Mesenchymal stem cell (in vitro differentiated cells and primary cell): ENCODE measurements at places on chromosomes 11 and 22.

GRCh38 chr11:96373826-96374225, 15.9 kb downstream of the CCDC82 start:
- DNase-seq: no peak

- DNase-seq: no peak
Observed at GRCh38 chr11:91209751-91210150, 986.9 kb upstream of the CHORDC1 start.

- DNase-seq: no peak
Observed at GRCh38 chr22:26226538-26227297, 57.5 kb downstream of the SEZ6L start.

- DNase-seq: peak; percentile 36
Observed at GRCh38 chr11:100734743-100735527, 47.8 kb downstream of the ARHGAP42 start.

- no peak for DNase-seq
Observed at GRCh38 chr22:46058091-46058420, 81.1 kb upstream of the WNT7B start.

GRCh38 chr11:28274216-28274615, 166.0 kb downstream of the METTL15 start:
- no peak for DNase-seq

- peak; percentile 13 for DNase-seq
Observed at GRCh38 chr11:6206456-6207180, 1.3 kb downstream of the C11orf42 start.

GRCh38 chr22:38397189-38398085, 57.6 kb downstream of the KCNJ4 start:
- peak; percentile 37 for DNase-seq

DNA sequence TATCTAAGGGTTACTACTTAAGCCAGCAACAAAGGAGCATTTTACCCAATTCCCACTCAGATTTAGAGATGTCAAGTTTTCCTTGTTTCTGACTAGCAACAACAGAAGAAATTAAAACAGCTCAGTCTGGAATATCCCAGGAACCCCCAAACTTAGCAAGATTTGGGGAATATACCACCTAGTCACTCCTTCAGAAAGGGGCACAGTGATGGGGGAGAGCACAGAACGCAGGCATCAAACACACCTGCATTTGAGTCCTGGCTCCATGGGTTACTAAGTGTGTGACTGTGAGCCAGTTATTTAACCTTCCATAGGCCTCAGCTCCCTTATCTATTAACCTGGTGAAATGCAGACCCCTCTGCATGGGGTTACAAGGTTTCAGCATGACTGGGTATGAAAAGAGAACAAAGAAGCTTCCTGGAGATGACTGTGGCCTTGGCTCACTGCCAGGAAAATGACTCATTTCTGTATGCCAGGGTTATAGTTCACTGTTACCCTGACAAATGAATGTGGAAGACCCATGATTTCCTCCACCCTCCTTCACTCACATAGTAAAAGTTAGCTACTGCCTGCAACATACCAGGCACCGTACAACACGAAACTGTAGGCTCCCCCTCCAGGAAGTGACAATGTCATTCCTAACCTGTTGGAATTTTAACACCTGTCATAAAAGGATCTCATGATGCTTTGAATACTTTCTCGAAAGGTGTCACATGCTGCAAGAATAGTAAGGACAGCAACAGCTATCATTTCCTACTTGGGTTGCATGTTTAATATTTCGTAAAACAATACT, 79.6 kb downstream of the ME3 start:
- DNase-seq: peak; percentile 89

- DNase-seq: no peak
Observed at GRCh38 chr11:111870522-111870885, 877 bp downstream of the ALG9 start.

GRCh38 chr11:75589933-75590332, 27.9 kb downstream of the SERPINH1 start:
- no peak for DNase-seq

DNA sequence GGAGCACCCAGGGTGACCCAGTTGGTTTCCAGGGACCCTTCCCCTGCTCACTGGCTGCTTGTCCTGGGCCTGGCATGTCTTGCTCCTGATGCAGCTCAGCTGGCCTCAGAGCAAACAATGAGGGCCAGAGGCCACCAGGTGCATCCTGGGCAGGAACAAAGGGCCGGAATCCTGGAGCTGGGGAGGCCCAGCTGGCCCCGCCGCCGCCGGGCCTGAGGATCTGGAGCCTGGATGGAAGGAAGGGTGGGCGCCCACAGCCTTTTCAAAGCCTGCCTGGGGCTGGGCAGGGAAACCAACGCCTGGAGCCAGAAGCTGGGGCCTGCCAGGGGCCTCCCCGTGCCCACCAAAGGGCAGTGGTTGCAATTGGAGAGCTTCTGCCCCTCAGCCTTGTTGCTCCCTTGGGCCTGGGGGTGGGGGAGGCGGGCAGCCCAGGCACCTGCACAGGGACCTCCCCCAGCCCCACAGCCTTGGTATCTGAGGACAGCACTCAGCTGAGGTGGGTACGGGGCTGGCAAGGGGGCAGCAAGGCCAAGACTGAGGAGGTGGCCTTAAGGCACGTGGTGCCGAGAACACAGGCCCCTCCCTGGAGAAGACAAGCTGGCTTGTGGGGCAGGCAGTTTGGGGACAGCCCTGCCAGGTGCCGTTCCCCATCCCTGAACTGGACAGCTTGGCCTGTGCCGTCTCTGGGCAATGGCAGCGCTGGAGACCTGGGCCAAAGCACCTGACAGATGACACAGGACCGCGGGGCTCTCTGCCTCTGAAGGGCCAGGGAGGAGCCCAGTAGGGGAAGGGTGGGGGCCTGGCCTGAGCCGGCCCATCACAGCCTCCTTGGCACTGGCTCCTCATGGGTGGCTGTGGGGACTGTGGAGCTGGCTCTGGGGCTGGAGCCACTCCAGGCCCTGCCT, 7.1 kb upstream of the ADORA2A start:
- DNase-seq: no peak

DNA sequence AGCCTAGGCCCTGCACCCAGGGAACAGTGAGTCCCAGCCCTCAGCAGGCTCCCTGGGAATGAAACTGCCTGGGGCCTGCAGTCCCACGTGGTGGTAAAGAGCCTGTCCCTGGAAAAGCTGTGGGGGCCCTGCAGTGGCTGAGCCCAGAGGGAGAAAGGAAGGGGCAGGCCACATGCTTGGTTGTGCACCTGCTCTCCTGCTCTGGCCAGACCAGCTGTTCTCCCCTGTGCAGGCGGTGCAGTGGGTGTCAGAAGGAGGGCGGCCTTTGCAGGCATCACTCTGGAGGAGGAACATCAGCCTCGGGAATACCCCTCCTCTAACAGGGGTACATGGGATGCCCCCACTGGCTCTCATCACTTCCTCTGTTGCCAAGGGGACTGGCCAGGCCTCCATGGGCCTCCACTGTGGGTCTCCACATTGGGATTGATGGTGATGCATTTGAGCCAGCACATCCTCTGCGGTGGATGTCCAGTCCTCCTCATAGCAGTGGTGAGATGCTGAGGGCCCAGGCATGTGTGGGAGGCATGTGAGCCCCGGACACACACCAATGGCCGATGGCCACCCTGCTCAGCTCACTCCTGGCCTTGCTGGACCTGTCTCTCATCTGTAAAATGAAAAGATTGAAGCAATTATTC, 690.4 kb downstream of the BRD1 start:
- no peak for DNase-seq

- DNase-seq: no peak
Observed at GRCh38 chr11:130161441-130162145, 2.0 kb downstream of the ST14 start.

DNA sequence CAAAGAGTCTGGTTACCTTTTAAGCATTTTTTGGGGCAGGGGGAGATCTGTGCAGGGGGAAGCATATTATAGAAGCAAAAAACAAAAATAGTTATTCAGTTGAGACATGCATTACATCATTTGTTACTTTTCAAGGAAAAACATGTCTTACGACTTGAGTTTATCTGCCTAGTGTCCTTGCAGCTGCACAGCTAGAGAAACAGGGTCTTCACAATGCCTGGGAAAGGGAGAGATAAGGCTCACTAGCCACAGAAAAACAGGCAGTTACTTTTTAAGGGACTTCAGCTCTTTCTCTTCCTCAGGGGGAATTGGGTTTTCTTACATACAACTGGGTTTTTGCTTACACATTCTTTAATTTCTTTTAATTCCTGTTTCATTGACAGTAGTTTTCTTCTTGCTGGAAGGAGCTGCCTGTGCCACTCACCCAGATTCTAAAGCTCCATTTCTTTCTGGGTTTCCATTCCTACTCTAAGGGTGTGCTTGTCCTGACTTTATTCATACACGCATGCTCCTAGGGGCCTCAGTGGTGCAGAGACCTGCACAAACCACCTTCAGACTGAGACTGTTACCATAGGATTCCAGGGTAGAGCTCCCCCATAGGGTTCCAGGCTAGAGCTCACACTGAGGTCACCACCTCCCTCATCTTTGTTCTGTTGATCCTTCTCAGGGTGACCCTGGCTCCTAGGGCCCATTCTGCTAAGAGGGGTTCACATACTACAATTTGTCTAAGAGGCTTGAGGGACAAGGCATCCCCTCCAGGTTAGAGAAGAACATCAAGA, 14.7 kb upstream of the UBQLNL start:
- no peak for DNase-seq

DNA sequence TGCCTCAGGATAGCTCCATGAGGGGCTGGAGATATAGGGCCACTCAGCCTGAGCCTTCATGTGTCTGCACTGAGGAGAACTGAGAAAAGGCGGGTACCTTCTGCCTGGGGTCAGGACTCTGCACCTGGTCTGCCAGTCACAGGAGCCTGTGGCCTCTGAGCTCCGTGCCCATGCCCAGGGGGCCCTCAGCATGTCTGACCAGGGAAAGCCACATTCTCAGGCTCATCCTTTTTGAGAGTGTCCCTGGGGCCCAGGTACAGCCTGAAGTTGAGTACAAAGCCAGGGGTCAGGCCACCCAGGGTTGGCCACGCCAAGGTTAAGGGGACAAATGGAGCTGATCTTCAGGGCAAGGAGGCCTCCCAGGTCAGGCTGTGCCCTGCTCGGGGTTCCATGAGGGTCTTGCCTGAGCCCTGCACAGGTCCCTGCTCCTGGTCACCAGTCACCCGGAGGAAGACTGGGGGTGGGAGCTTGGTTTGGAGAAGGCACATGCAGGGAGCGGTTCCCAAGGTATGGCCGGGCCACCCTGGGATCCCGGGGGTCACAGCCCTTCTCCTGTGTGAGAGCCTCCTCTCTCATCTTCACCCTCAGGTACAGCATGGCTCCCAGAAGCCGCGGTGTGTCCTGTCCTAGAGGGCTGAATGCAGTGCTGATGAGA, 6.0 kb downstream of the DENND6B start:
- DNase-seq: no peak

DNA sequence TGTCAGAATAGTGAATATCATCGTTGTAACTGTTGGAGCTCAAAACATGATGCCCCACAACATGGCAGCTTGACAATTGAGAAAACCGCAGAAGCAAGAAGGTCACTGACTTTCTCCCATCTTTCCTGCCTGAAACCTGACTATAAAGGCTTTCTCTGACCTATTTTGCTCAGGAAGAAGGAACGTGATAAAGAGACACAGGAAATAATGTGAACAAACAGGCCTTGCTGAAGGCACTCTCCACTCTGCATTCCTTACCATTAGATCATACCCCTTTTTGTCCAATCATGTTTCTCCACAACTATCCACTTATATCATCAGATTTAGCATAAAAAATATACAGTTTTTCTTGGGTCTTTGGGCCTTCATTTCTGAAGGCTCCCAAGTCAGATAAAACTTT, 916.8 kb downstream of the METTL15 start:
- no peak for DNase-seq

DNA sequence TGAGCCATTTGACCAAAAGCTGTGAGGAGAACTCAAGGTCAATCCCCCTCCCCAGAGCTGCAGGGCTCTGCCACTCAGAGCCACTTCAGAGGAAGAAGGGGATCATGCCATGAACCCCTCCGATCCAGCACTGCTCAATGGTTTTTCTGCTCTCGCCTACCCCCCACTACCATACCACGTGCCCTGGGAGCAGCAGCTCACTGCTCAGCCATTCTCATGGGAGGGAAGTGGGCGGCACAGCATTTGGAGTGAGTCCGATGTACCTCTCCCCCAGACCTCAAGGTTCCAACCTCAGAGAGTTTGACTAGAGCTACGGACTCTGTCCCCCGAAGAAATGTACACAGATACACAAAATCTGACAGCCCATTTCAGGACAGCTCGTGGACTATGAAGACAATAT, 34.5 kb downstream of the AP1B1 start:
- no peak for DNase-seq

- DNase-seq: no peak
Observed at GRCh38 chr11:61954106-61954850, 4.1 kb downstream of the BEST1 start.

GRCh38 chr11:680970-681369, 14.1 kb downstream of the DEAF1 start:
- DNase-seq: no peak

GRCh38 chr11:31337806-31338205, 31.7 kb downstream of the DCDC1 start:
- DNase-seq: no peak

- peak; percentile 68 for DNase-seq
Observed at GRCh38 chr11:72483412-72484186, 49.3 kb upstream of the CLPB start.

GRCh38 chr11:64765851-64766665, 6.3 kb upstream of the PYGM start:
- no peak for DNase-seq

GRCh38 chr11:100759856-100760255, 72.8 kb downstream of the ARHGAP42 start:
- no peak for DNase-seq

DNA sequence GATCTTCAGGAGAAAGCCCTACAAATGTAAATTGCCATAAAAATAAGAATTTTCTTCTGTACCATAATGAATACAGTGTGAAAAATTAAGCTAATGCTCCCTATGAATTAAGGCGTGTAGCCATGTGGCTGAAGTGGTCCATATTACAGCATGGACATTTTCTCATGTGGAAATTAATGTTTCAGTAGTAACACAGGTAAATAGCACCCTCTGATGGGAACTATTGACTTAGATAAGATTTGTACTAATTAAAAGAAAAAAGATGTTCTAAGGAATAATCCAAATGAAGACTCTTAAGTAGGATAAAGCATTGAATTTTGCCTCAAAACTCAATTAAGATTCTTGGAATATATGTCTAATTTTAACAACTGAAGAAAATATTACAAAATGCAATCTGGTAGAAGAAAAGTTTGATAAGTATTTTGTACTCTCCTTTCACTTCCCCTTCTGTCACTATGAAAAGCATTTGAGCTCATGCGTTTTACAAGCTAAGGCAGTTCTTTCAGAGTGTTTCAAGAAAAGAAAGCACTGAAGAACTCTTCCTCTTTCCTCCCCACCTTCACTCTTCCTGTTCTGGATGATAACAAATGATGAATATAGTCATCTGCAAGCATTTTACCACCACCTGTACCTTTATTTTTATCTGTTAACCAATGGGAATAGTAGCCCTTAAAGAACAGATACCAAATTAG, 9.9 kb upstream of the OR8D2 start:
- DNase-seq: peak; percentile 28
